Type B pancreatic cell (in vitro differentiated cells): ENCODE measurements at places on chromosomes 1 and 21. TPM values are rescaled to one million over a fixed set of nuclear protein-coding genes. Genes with fewer than 3 reads are reported as not detected.
A peak's percentile ranks its signal among the peaks of the same experiment; 100 is the strongest.

Gene TENT5C
- 12.9 and 13.8 TPM in 2 replicates for total RNA-seq

Gene TNFRSF14
- total RNA-seq, result 4.2 and 8.5 TPM in 2 replicates

Gene LCE3C
- not detected in 2 replicates for total RNA-seq

Gene RGS13
- 0.19 TPM in 1 of 2 replicates, not detected in the other for total RNA-seq

Gene GPR37L1
- total RNA-seq, result 0.12 and 0.24 TPM in 2 replicates

GRCh38 chr1:220904876-220905275 lies 25.6 kb downstream of the HLX start:
- no peaks in the 10 kb centered on the region for H3K36me3 ChIP-seq
- H3K27ac ChIP-seq, result no peak overlapping the region
- H3K27me3 ChIP-seq, result peaks cover 90% of the 10 kb centered on the region
- no peak for DNase-seq

DNA sequence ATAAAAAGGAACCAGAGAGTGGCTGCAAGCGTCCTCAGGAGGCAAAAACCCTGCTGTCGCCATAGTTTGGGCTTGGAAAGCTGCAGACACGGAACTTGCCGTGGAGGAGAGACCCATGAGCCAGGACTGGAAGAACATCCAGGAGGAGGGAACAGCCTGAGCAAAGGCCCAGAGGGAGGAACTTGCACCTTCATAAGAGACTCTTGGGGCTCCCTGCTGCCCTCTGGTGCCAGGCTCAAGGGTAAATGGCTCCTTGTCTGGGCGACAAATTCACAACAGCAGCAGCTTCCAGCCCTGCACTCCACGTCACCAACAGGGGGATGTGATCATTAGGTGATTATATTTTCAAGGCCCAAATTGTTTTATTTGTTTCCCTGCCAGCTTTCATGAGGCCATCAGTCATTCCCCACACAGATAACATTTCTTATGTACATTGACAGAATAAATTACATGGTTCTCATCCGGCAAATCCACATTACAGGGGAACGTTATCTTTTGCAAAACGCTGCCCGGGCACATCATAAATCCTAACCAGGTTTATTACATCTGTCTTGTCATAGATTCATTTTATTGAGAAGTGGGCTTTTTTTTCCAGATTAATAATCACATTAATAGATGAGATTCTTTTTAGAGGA lies 143.0 kb upstream of the GRIK3 start:
- DNase-seq, result no peak
- H3K27ac ChIP-seq, result no peak overlapping the region
- peaks cover 48% of the 10 kb centered on the region for H3K27me3 ChIP-seq
- no peaks in the 10 kb centered on the region for H3K36me3 ChIP-seq

GRCh38 chr21:43731891-43732711 lies 13.2 kb downstream of the PDXK start:
- no peaks in the 10 kb centered on the region for H3K27me3 ChIP-seq
- H3K4me3 ChIP-seq, result no peak overlapping the region
- no peaks in the 10 kb centered on the region for H3K36me3 ChIP-seq
- peaks cover 29% of the 10 kb centered on the region for H3K4me1 ChIP-seq
- peak overlapping the region; percentile 40 for H3K27ac ChIP-seq

DNA sequence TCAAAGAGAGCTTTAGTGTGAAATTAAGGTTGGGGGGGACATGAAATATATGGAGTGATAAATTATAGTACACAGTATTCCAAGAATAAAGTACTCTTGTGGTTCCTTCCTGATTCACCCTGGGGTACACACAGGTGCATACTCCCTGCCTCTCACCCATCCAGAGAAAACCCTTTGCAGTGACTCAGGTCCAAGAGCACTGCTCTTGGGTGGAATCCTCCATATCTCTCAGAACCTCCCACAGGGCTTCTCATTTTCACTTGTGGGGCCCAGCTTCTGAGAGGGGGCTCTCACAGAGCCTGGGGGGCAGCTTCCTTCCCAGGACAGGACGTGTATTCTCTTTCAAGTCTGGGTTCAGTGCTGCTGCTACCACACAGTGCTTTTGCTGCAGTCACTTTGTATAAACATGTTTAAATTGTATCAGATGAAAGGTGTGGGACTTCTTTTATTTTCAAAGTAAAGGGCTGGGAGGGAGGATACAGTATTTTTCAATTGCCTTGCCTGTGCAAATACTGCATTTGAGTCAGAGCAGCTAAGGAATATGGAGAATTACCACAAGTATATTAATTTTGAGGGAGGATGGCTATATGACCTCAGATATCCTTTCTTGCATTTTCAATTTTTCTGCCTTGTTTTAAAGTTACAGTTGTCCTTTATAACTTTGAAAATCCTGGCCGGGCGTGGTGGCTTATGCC lies 24.9 kb upstream of the BMP8A start:
- H3K36me3 ChIP-seq, result peaks cover 32% of the 10 kb centered on the region
- no peak overlapping the region for H3K27ac ChIP-seq
- H3K4me1 ChIP-seq, result no peaks in the 10 kb centered on the region
- DNase-seq, result no peak

DNA sequence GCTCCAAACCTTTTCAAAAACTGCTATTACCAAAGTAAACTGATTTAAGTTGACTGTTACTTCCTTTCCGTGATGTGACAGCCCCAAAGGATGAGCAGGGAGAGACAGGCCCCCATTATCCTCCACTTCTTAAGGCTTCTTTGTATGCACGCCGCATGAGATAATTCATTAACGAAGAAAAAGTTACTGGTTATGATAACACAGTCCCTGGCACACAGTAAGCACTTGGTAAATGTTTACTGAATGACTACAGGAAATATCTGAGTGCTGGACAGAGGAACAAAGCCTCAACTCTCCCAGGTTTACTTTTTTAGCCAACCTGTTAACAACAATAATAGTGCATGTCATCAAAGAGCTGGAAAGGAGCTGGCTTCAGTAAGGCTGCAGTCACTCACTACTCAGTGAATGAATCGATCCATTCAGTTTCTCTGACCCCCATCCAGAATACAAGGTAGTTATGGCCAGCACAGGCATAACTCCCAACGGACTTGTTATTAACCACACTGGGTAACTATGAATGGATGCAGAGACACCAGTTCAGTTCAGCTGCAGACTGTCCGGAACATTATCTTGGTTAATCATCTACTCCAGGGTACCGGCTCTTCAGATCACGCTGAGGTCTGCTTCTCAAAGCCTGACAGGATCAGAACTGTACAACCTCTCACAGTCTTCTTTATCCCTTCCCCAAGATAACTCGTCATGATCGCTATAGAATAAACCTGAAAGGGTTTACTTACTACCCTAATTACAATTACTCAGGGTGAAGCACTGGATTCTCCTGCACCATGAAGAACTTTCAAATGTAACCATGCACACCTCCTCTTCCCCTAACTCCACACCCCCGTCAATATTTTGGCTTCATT lies 58.3 kb downstream of the TGFBR3 start:
- no peaks in the 10 kb centered on the region for H3K36me3 ChIP-seq
- H3K27ac ChIP-seq, result peak overlapping the region; percentile 20
- DNase-seq, result no peak
- H3K4me1 ChIP-seq, result peaks cover 33% of the 10 kb centered on the region
- H3K27me3 ChIP-seq, result no peaks in the 10 kb centered on the region

GRCh38 chr1:73452522-73452921 lies 745.5 kb downstream of the LRRIQ3 start:
- H3K36me3 ChIP-seq, result no peaks in the 10 kb centered on the region
- no peaks in the 10 kb centered on the region for H3K4me1 ChIP-seq
- no peak overlapping the region for H3K27ac ChIP-seq
- DNase-seq, result no peak
- H3K27me3 ChIP-seq, result no peaks in the 10 kb centered on the region

DNA sequence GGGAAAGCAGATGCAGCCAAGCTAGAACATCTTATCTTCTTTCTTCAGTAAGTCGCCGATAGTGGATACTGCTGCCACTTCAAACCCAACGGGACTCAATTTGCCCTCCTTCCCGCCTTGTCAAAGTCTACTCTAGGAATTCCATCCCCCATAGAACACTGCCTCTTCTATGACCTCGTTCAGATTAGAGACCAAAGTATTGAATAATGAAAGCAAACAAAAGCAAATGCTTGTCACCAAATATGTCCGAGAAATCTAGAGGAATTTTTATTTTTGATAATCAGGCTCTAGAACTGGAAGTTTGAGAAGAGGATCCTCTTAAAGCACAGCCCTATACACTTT lies 853 bp upstream of the RRAGC start:
- H3K27me3 ChIP-seq, result no peaks in the 10 kb centered on the region
- DNase-seq, result no peak
- peaks cover 11% of the 10 kb centered on the region for H3K36me3 ChIP-seq
- H3K4me1 ChIP-seq, result peaks cover 16% of the 10 kb centered on the region
- peak overlapping the region; percentile 79 for H3K27ac ChIP-seq

DNA sequence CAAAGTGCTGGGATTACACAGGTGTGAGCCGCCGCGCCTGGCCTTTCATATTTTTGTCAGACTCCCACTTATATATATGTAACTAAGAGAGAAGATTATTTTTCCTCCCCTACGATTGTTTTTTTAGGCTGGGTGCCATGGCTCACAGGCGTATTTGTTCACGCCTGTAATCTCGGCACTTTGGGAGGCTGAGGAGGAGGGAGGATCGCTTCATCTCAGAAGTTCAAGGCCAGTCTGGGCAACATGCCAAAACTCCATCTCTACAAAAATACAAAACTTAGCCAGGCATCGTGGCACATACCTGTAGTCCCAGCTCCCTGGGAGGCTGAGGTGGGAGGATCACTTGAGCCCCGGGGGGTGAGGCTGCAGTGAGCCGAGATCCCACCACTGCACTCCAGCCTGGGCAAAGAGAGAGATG lies 23.9 kb upstream of the ITLN2 start:
- H3K27me3 ChIP-seq, result peaks cover 38% of the 10 kb centered on the region
- no peaks in the 10 kb centered on the region for H3K4me1 ChIP-seq
- H3K36me3 ChIP-seq, result peaks cover 5% of the 10 kb centered on the region
- H3K27ac ChIP-seq, result no peak overlapping the region
- H3K4me3 ChIP-seq, result no peak overlapping the region

DNA sequence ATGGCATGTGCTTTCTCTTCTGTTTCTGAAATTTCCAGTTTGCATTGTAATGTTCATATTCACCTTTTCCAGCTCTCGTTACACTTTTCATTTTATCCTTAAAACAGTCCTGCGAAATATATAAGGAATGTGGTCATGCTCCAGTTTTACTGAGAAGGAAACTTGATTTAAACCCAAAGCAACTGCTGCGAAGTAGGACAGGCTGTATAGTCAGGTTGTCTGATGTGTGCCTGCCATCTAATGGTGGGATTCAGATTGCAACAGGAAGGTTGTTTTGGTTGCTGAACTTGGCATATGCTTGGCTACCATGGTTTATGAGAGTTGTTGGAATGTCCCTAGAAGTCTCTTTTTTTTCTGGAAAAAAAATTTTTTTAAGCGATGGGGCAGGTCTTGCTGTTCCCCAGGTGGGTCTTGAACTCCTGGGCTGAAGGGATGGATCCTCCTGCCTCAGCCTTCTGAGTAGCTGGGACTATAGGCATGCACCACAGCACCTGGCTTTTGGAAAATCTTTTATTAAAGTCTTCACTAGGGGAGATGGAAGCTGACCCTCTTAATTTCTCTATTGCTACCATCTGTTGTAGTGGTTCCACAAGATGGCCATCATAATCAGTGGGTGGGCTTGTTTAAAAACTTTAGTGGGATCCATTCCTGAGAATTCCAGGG lies 86.9 kb downstream of the UCK2 start:
- no peak for DNase-seq
- no peaks in the 10 kb centered on the region for H3K27me3 ChIP-seq
- H3K27ac ChIP-seq, result no peak overlapping the region
- H3K4me3 ChIP-seq, result no peak overlapping the region

- peaks cover 6% of the 10 kb centered on the region for H3K4me1 ChIP-seq
- DNase-seq, result no peak
- H3K27me3 ChIP-seq, result no peaks in the 10 kb centered on the region
- H3K27ac ChIP-seq, result no peak overlapping the region
These were observed 66.2 kb downstream of the FAAP20 start for GRCh38 chr1:2128189-2128901.

GRCh38 chr1:219312967-219313366 lies 139.3 kb downstream of the LYPLAL1 start:
- no peak for DNase-seq
- H3K27me3 ChIP-seq, result no peaks in the 10 kb centered on the region
- no peak overlapping the region for H3K27ac ChIP-seq
- no peak overlapping the region for H3K4me3 ChIP-seq
- peaks cover 18% of the 10 kb centered on the region for H3K36me3 ChIP-seq

- H3K27ac ChIP-seq, result no peak overlapping the region
- no peaks in the 10 kb centered on the region for H3K27me3 ChIP-seq
- peak; percentile 36 for DNase-seq
- H3K36me3 ChIP-seq, result no peaks in the 10 kb centered on the region
- H3K4me3 ChIP-seq, result no peak overlapping the region
These were observed 4.4 kb downstream of the SLC19A1 start for GRCh38 chr21:45537746-45538291.

DNA sequence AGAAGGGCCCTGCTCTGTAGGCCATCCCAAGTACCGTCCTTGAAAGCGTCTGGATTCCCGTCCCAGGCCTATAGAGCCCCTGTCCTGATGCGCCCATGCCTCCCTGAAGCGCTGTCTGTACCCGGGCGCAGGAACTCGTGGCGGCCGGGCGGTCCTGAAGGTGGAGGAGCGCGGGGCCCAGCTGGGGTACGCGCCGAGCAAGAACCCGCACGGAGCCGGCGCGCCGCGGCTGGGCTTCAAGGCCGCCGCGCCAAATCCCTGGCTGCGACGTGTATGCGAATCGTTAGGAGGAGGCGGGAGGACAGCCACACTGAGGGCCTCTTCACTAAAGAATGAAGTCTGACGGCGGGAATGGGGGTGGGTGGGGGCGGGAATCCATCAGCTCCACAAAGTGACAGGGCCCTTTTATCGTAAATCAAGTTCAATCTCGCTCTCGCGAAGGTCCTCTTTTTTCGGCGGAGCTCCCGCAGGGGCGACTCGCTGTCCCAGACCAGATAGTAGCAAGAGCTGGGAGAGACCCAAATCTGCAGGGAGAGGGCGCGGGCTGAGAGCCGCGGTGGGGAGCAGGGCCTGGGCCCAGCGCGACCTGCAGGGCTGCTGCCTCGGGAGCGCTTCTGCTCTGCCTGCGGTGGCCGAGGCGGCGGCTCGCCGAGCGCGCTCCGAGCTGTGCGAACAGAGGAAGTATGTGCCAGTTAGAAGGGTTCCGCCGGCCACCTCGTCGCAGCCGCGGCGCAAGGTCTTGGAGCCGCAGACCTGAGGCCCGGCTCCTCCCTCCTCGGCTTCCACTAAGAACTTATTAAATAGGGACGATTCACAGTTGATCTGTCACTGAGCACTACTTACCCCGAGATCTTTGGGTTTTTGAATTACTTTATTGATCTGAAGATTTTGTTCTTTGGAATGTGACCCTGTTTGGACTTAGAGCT lies 10.4 kb downstream of the BARHL2 start:
- H3K4me3 ChIP-seq, result peak overlapping the region; percentile 83
- peaks cover 9% of the 10 kb centered on the region for H3K4me1 ChIP-seq
- no peak overlapping the region for H3K27ac ChIP-seq
- H3K36me3 ChIP-seq, result no peaks in the 10 kb centered on the region

DNA sequence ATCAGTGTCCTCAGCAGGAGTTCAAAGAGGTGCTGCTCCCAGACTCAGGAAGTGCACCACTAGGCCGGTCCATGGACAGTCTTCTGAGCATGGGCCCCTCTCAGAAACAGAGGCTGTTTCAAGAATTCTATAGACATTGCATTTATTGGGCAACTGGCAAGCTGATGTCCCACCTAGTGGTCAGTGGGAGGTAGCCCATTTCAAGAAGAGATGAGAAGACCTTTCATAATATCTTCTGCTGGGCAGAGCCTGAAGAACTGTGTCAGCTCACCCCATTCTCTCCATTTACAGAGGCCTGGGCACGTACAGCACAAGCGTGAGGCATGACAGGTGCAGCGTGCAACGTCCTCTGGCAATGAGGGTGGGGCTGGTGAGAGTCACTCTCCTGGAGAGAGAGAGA lies 216.0 kb downstream of the DYRK1A start:
- no peaks in the 10 kb centered on the region for H3K36me3 ChIP-seq
- H3K27me3 ChIP-seq, result no peaks in the 10 kb centered on the region
- H3K4me3 ChIP-seq, result no peak overlapping the region
